NCI-H2029 (cell line): ENCODE measurements at places on chromosomes 5 and 9.
A peak's percentile ranks its signal among the peaks of the same experiment; 100 is the strongest.

DNA sequence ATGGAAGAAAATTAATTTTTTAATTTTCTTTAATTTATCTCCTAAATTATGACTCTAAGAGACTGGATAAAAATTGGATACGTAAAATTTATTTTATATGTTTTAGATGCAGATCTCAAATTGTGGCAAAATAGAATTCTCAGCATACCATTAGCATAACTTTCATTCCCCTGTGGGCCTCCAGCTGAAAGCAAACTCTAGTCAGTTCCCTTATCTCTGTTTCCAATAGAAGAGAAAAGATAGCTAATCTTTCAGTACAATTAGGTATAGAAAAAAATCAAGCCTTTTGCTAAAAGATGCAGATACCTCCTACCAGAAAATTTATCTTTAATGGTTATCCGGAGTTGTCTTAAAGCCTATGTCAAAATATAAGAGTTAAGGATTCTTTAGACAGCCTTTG is 1530.6 kb downstream of the EFNA5 start:
- DNase-seq: no peak

GRCh38 chr9:14909181-14909580 is 1.0 kb downstream of the FREM1 start:
- no peak for DNase-seq

GRCh38 chr9:129382281-129383018 is 204.4 kb upstream of the IER5L start:
- DNase-seq: peak; percentile 67

- DNase-seq: peak; percentile 4
These were observed 15.8 kb upstream of the GLIS3 start for GRCh38 chr9:4315582-4316215.

GRCh38 chr9:130937146-130938076 is 1.6 kb downstream of the FIBCD1 start:
- no peak for DNase-seq

DNA sequence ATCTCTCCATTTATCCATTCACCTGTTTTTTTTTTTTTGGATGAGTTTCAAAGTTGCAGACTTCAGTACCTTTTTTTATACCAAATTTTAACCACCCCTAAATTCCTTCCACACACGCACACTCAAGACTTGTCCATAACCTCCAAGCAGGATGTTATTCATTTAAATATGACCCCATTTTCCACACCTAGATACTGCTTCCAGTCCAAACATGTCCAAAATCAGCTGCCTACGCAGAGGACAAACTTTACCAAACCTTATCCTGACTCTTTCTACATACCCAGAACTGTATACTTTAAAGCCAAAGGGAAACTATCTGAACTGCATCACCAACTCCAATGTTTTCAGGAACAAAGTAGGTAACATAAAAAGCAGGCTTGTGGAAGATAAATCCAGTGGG is 36.0 kb upstream of the FYB1 start:
- no peak for DNase-seq

GRCh38 chr9:136180586-136180985 is 24.3 kb downstream of the LHX3 start:
- DNase-seq: no peak

GRCh38 chr5:150304481-150305081 is 1.9 kb upstream of the ARSI start:
- DNase-seq: no peak

GRCh38 chr9:97632248-97632984 is 752 bp downstream of the TSTD2 start:
- peak; percentile 82 for DNase-seq

DNA sequence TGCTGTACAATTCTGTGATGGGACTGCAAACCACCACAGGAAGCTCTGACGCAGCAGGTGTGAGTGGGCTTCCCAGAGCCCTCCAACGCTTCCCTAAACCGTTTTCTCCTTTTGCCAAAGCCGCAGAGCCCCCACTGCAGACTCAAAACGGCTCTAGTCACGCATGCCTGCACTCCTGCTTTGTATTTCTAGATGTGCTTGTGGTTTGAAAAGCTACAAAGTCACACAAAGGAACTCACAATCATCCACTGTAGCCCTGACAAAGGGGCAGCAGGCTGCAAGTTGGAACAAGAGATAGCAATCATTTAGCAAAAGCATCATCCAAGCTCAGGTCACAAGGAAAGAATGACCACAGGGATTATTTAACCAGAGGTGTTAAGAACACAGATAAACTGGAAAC is 79.3 kb downstream of the PTPN3 start:
- no peak for DNase-seq

- DNase-seq: no peak
These were observed 78.1 kb upstream of the CDK20 start for GRCh38 chr9:88052321-88052965.

- DNase-seq: no peak
These were observed 47.1 kb downstream of the PRELID2 start for GRCh38 chr5:145787996-145788395.

DNA sequence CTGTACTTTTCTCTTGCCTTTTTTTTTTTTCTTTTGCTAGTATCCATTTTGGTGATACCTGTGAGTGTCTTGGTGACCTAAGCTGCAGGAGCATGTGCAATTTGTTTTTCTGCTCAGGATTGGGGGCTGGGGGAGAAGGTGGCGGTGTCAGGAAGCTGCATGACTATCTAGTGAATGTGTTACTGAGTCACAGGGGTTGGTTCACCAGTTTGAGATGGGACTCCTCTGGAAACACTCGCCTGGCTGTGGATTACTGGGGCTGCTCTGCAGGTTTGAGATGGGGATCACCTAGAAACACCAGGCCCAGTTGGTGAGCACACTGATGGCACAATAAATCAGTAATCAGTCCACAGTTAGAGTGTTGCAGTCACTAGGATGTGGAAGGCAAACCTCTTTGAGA is 447.9 kb downstream of the SPATA31D1 start:
- DNase-seq: no peak

GRCh38 chr9:34998266-34998665 is 8.7 kb downstream of the DNAJB5 start:
- DNase-seq: no peak

- DNase-seq: no peak
These were observed 12.3 kb downstream of the GFI1B start for GRCh38 chr9:132990781-132991180.

- DNase-seq: no peak
These were observed 282.4 kb upstream of the RPS23 start for GRCh38 chr5:82560561-82560960.

DNA sequence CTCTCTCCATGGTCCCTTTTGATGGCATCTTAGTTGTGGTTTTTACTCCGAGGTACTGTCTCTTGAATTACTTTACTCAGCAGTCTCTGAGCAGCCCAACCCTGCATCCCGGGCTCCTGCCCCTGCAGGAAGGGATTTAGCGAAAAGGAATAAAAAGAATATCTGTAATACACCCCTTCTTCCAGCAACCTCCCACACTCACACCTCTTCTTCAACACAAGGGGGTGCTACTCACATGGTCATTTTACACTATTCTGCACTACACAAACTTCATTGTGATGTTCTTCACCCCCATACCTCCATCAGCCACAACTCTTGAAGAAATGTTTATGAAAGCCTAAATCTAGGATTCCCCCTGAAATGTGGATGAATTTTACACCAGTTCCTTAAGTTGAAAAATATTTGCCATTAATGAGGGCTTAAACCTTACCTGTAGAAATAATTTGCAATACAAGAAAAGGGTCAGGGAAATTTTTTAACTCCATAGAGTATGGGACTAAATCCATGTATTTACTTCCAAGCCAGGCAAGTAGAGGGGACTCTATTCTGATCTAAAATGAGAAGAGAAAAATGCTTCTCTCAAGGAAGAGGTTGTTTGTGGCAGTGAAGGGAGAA is 26.0 kb downstream of the TPD52L3 start:
- DNase-seq: no peak

- no peak for DNase-seq
These were observed 50.4 kb upstream of the MTAP start for GRCh38 chr9:21751998-21752397.

GRCh38 chr5:93294996-93295395 is 286.0 kb downstream of the NR2F1-AS1 start:
- DNase-seq: no peak

- DNase-seq: no peak
These were observed 790 bp downstream of the PTAR1 start for GRCh38 chr9:69759021-69759420.

- peak; percentile 42 for DNase-seq
These were observed 216.8 kb upstream of the PIK3R1 start for GRCh38 chr5:67998709-67999261.

DNA sequence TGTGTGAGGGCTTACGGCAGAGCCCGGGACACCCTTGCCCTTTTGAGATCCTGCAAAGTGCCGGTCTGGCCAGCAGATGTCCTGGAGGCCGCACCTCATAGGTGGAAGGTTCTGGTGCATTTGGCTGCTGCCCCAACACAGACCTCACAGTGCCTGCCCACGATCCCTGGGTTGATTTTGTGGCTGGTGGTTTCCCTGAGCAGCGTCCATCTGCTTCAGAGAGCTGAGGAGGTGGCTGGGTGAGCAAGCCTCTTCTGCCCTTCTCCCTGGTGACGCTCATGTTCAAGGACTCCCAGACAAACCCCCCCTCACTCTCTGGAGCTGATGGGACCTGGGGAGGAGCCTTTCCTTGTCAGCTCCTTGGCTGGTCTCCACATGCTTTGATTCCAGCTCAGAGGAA is 18.9 kb downstream of the BNIP1 start:
- DNase-seq: no peak

DNA sequence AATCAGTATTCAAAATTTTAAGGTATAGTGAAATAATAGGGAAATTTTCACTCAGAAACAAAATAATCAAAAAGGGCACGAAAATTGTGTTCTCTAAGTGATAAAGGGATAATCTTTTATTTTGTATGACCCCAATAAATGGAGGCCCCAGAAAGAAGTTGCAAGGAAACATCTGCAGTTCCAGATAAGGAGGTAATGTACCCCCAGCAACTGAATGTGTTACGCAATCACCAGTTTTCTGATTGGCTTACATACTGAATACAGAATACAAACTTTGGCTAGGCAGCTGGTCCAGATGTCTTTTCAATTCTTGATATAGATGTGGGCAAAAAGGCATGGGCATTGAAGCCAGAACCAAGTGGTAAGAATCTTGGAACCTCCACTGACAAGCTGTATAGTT is 1.7 kb upstream of the TOPORS start:
- DNase-seq: no peak

DNA sequence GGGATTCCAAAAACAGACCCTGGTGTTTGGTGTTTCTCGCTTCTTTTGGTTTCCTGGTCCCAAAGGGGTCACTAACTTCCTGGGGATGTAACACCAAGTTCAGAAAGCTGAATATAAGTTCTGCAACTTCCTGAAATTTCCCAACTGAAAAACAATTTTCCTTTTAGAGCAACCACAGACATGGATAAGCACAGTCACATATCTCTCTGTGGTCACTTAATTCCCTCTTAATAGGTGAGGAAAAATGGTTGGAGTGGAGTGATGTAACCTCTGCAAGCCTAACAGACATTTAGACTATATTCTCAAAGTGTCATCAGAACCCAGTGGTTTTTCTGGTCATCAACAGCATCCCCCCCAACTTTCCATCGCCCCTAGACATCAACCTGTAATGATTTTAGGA is 135.3 kb downstream of the PRELID2 start:
- no peak for DNase-seq

- DNase-seq: no peak
These were observed 28.5 kb upstream of the SLC6A3 start for GRCh38 chr5:1473746-1474145.

- DNase-seq: no peak
These were observed 1.6 kb downstream of the CARD19 start for GRCh38 chr9:93097511-93098201.

GRCh38 chr9:15696979-15697378 is 144.1 kb downstream of the CCDC171 start:
- DNase-seq: no peak

GRCh38 chr9:108245331-108245730 is 610.5 kb downstream of the ACTL7B start:
- DNase-seq: no peak

- DNase-seq: no peak
These were observed 14.6 kb downstream of the CLPTM1L start for GRCh38 chr5:1330146-1330846.

DNA sequence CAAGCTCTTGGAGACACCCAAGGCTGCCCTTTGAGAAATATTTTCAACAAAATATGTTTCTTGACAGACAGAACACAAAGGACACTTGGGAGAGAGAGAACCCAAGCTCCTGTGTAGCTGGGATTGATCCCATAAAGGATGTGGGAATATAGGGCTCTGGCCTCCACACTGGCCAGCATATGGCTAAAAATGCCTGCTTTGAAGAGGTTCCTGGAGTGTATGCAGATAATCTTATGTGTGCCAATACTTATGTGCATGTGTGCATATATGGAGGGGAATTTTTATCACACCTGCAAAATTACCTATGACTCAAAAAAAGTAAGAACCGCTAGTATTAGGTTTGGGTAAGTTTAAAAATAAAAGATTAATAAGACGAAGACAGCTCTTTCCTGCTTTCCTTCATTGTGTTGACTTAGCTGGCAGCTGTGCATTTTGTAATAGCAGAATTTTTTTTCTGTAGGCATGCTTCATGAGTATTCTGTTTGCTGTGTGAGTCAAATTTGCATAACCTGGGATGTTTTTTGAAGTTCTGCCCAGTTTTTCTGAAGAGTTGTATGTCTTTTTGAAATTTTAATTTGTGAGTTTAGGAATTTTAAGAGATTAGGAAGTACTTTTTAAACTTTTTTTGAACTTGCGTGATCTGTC is 42.6 kb downstream of the HACD4 start:
- no peak for DNase-seq

- no peak for DNase-seq
These were observed 36.7 kb upstream of the KCNIP1 start for GRCh38 chr5:170466988-170467707.

DNA sequence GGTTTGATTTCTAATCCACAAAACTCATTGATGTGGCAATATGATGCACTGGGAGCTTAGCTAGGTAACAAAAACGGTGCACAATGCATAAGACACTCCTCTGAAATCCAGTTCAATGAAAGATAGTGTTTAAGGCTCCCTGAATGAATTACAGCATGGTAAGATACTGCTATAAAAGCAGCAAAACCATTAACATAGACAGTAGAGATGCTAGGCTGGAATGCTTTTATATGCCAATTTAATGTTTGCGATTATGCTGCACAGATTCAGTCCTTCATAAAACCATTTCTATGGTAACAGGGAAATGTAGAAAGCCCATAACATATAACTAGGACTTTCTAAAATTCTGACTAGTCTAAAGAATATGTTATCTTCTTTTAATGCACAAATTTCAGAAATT is 180.8 kb upstream of the NUDT12 start:
- DNase-seq: no peak

- no peak for DNase-seq
These were observed 29.9 kb downstream of the SKP1 start for GRCh38 chr5:134146651-134147518.

- no peak for DNase-seq
These were observed 47.1 kb upstream of the SIMC1 start for GRCh38 chr5:176190886-176191755.
